ENCODE measurements at places on chromosomes 5 and 9. TPM values are rescaled to one million over a fixed set of nuclear protein-coding genes. Genes with fewer than 3 reads are reported as not detected.

DNA sequence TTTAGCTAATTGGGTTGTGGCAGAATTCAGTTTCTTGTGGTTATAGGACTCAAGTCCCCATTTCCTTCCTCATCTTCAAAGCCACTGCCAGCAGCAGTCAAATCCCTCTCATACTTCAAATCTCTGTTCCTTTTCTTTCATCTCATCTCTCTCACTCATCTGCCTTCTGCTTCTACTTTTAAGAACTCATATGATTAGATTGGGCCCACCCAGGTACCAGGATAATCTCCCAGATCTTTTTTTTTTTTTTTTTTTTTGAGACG lies 8.0 kb upstream of the REEP5 start:
- no peaks in the 10 kb centered on the region for H3K4me1 ChIP-seq
- H3K27ac ChIP-seq: no peak overlapping the region

TAS2R1 gene
- total RNA-seq: not detected

SLCO6A1 gene
- total RNA-seq: not detected

GRCh38 chr9:135600296-135600817 lies 38.8 kb downstream of the PAEP start:
- no peak for DNase-seq
- no peaks in the 10 kb centered on the region for H3K27me3 ChIP-seq
- no peaks in the 10 kb centered on the region for H3K36me3 ChIP-seq
- no peak overlapping the region for H3K27ac ChIP-seq

GRCh38 chr5:127758766-127759283 lies 55.6 kb downstream of the CCDC192 start:
- no peaks in the 10 kb centered on the region for H3K27me3 ChIP-seq
- no peak overlapping the region for H3K27ac ChIP-seq
- no peaks in the 10 kb centered on the region for H3K4me1 ChIP-seq
- H3K36me3 ChIP-seq: no peaks in the 10 kb centered on the region
- no peak for DNase-seq

KIF4B gene
- not detected for total RNA-seq

FGF10 gene
- total RNA-seq: not detected

DNA sequence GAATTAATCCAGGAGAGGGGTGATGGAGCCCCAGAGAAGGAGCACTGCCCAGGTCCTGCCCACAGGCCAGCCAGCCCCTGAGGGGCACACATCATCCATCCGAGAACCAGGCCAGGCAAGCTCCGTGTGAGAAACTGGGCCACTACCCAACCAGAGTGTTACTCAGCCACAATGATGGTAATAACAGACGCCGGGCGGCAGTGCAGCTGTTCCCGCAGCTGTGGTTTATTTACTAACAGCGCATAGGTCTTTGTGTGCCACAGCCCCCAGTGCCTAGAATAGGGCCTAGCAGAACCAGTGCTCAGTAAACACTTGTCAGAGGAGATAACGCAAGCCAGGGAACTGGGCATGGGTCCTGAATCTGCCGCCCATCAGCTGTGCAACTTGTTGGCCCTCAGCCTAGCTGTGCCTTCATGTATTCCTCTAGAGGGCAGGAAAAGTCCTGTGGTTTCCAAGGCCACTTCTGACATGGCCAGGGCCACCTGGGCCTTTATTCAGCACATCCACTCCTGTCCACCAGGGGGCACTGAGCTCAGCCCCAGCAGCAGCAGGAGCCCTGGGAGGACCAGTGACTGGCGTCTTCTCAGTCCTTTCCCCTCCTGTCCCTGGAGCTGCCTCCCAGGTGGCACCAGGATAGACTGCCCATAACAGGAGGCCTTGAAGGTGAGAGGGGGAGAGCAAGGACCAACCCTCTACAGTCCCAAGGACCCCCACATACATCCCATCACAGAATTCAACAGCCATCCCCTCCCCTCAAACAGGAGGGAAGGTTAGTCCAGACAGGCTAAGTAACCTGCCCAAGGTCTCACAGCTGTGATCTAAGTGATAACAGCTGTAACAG lies 2.1 kb downstream of the MXD3 start:
- H3K36me3 ChIP-seq: peaks cover 7% of the 10 kb centered on the region
- no peak overlapping the region for H3K4me3 ChIP-seq
- H3K27ac ChIP-seq: no peak overlapping the region
- H3K27me3 ChIP-seq: no peaks in the 10 kb centered on the region
- DNase-seq: peak; percentile 78
- no peaks in the 10 kb centered on the region for H3K4me1 ChIP-seq

GRCh38 chr5:7391814-7392692 lies 3.9 kb upstream of the ADCY2 start:
- no peaks in the 10 kb centered on the region for H3K27me3 ChIP-seq
- no peak for DNase-seq
- no peak overlapping the region for H3K4me3 ChIP-seq
- H3K4me1 ChIP-seq: no peaks in the 10 kb centered on the region

C9orf72 gene
- 6.5 TPM for total RNA-seq

GRCh38 chr9:121884057-121884541 lies 209.0 kb downstream of the TTLL11 start:
- no peak overlapping the region for H3K27ac ChIP-seq
- no peaks in the 10 kb centered on the region for H3K4me1 ChIP-seq
- no peaks in the 10 kb centered on the region for H3K36me3 ChIP-seq
- H3K4me3 ChIP-seq: no peak overlapping the region

CCDC187 gene
- 0.09 TPM for total RNA-seq

DNA sequence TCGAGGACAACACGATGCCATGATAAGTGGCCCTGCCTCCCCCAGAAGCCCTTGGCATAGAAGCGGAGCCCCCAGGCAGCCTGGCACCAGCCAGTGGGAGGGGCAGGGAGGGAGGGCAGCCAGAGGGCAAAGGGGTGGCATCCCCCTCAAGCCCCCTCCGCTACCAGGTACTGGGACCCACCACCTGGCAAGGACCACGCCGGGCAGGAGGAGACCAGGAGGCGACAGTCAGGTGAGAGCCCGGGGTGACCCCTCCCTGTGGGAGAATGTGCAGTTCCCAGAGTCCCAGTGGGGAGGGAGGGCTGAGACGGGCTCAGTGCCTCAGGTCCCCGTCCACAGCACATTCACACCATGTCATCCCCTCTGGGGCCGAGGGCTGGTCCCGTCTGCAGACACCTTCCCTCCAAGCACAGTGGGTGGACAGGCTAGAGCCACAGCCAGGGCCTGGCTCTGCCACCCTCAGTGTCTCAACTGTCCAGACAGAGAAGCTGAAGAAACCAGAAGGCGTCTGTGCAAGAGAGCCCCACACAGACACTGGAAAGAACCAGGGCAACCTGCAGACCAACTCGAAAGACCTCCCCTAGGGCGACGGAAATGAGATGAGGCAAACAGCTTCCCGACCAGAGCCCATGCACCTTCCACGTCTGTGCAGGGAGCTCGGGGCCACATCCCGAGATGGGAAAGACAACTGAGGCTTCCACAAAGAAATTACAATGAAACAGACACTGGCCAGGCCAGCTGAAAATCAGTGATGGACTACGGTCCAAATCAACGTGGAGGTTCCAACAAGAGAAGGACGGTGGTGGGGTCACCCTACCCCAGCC lies 11.1 kb downstream of the BRD3 start:
- peak overlapping the region; percentile 83 for H3K27ac ChIP-seq
- peaks cover 13% of the 10 kb centered on the region for H3K36me3 ChIP-seq
- H3K27me3 ChIP-seq: no peaks in the 10 kb centered on the region
- peaks cover 9% of the 10 kb centered on the region for H3K4me1 ChIP-seq
- DNase-seq: peak; percentile 22

MARVELD2 gene
- total RNA-seq: 24.4 TPM

FAM221B gene
- not detected for total RNA-seq

DNA sequence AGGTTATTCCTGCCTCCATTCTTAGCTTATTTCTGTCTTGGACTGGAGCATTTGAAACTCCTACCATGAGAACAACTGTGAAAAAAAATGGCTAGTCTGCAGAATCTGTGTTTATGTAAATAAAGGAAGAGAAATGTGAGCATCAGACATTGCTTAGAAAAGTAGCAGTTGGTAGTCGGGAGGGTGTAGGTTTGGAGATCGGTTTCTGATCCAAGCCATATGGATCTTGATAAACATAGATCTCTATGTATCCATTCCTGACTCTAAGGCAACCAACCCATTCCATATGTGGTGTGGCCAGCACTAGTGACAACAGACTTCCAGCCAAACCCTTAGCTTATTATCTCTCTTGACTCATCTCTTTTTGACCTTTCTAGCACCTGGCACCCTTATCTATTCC lies 127.1 kb downstream of the NMUR2 start:
- H3K27me3 ChIP-seq: no peaks in the 10 kb centered on the region
- no peak for DNase-seq
- H3K4me1 ChIP-seq: no peaks in the 10 kb centered on the region
- H3K36me3 ChIP-seq: no peaks in the 10 kb centered on the region
- H3K27ac ChIP-seq: no peak overlapping the region
- H3K4me3 ChIP-seq: no peak overlapping the region

- H3K36me3 ChIP-seq: no peaks in the 10 kb centered on the region
- H3K4me1 ChIP-seq: no peaks in the 10 kb centered on the region
- H3K27me3 ChIP-seq: no peaks in the 10 kb centered on the region
- H3K4me3 ChIP-seq: no peak overlapping the region
- H3K27ac ChIP-seq: no peak overlapping the region
Measured at GRCh38 chr5:20028506-20028905, 40.5 kb upstream of the CDH18 start.

GRCh38 chr5:77073667-77074066 lies 13.4 kb downstream of the ZBED3 start:
- no peaks in the 10 kb centered on the region for H3K4me1 ChIP-seq
- no peak for DNase-seq
- no peaks in the 10 kb centered on the region for H3K27me3 ChIP-seq
- no peak overlapping the region for H3K27ac ChIP-seq

- no peaks in the 10 kb centered on the region for H3K4me1 ChIP-seq
- no peak for DNase-seq
- H3K36me3 ChIP-seq: no peaks in the 10 kb centered on the region
- H3K27me3 ChIP-seq: no peaks in the 10 kb centered on the region
- no peak overlapping the region for H3K27ac ChIP-seq
Measured at GRCh38 chr9:70954126-70954525, 167.3 kb downstream of the TRPM3 start.

GRCh38 chr5:177392765-177393164 lies 7.7 kb downstream of the PFN3 start:
- H3K27me3 ChIP-seq: no peaks in the 10 kb centered on the region
- H3K4me1 ChIP-seq: no peaks in the 10 kb centered on the region
- no peak overlapping the region for H3K4me3 ChIP-seq
- no peak for DNase-seq
- no peak overlapping the region for H3K27ac ChIP-seq

DNA sequence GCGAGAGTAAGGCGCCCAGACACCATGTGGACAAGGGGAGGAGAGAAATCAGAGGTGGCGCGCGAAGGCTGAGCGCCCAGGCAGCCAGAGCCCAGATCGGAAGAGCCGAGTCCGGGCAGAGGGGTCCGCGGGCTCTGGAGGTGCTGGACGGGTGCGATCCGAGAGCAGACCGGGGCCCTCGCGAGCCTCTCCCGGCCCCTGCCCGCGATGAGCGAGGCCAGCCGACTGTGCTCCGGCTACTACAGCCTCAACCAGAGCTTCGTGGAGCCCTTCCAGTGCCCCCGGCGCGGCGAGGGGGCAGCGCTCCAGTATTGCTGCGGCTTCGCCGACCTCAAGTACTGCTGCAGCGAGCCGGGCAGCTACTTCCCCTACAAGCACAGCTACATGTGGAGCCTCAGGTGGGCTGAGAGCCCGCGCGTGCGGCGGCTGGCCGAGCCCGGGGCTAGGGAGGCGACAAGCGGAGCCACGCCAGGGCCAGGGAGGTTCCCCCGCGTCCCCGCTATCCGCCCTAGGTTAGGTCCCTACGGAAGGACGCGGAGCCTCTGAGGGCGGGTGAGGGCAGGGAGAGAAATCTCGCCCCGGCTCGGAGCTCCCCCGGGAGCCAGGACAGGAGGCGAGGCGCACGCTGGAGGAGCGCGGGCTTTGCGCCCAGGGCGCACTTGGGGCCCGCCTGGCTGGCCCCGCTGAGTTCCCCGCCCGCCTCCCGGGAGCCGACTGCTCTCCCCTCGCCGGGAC lies at the start of gene SHISAL2B:
SHISAL2B (plus strand) TSS at position 87 of the 735 bp plus-strand sequence; CDS start at position 208, 121 bp downstream.
- H3K27ac ChIP-seq: no peak within 1 kb of the TSS
- no peak within 1 kb of the TSS for H3K4me3 ChIP-seq
- H3K27me3 ChIP-seq: peaks cover 7% of the 10 kb centered on the region
- DNase-seq: no peak
- no peaks in the 10 kb centered on the region for H3K36me3 ChIP-seq

- H3K27ac ChIP-seq: no peak overlapping the region
- H3K4me1 ChIP-seq: no peaks in the 10 kb centered on the region
- H3K4me3 ChIP-seq: no peak overlapping the region
- no peaks in the 10 kb centered on the region for H3K27me3 ChIP-seq
Measured at GRCh38 chr9:130329061-130329460, 63.5 kb downstream of the HMCN2 start.

TICAM2 gene
- total RNA-seq: 0.31 TPM

DNA sequence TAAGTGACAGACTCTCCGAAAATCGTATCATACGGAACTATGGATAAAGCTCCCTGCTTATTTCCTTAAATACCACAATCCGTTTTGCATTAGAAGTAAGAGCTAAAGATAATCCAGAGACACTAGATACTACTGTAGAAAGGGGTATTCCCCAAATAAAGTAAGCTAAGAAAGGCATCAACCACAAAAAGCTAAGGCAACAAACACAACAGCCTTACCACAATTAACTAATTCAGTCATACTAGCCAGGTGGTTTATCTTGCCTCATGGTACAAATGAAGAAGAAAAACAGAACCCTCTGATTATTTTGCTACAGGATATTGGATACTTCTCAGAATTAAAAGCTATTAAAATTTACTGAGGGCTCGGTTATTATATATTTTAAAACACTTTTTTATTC lies 14.1 kb downstream of the ERP44 start:
- H3K4me1 ChIP-seq: no peaks in the 10 kb centered on the region
- no peaks in the 10 kb centered on the region for H3K36me3 ChIP-seq
- H3K27ac ChIP-seq: no peak overlapping the region
- no peaks in the 10 kb centered on the region for H3K27me3 ChIP-seq

WDR38 gene
- not detected for total RNA-seq

GRCh38 chr9:129962451-129962864 lies 80.5 kb downstream of the FNBP1 start:
- peaks cover 4% of the 10 kb centered on the region for H3K4me1 ChIP-seq
- H3K27me3 ChIP-seq: no peaks in the 10 kb centered on the region
- peak overlapping the region; percentile 80 for H3K27ac ChIP-seq
- DNase-seq: no peak
- peak overlapping the region; percentile 2 for H3K4me3 ChIP-seq

All from right lobe of liver (tissue), 6 donors.